ENCODE measurements at places on chromosomes 3 and 15.

DNA sequence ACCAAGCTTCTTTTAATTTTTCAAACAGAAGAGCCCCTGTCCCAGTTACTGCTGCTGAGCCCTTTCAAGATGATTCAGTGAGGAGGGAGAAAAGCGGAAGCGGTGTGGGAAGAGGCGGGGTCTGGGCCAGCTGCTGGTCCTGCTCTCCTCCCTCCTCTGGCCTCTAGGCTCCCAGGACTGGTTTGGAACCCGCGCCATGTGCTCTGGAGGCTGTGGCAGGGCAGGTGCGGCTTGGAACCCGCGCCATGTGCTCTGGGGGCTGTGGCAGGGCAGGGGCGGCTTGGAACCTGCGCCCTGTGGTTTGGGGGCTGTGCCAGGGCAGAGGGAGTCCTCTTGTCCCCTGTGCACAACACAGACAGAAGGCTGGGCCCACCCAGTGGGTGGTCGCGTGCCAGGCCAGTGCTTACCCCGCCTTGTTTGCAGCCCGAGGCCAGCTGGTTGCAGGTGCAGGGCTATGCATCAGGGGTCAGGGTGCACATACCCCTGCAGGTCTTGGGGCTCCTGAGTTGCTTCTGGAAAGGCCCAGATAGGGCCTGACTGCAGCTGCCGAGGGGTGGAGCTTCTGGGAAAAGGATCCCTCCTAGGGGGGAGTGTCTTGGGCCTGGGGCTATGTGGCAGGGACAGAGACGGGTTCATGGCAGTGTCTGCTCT, 12.2 kb downstream of the ALG1L2 start:
- ATAC-seq, result no peak

- no peak for ATAC-seq
Observed at GRCh38 chr15:77625376-77625775, 7.3 kb downstream of the LINGO1 start.

GRCh38 chr3:40843208-40843624, 318.5 kb downstream of the ZNF621 start:
- no peak for ATAC-seq

- ATAC-seq, result no peak
Observed at GRCh38 chr15:27486683-27487647, 516.0 kb downstream of the GABRG3 start.

DNA sequence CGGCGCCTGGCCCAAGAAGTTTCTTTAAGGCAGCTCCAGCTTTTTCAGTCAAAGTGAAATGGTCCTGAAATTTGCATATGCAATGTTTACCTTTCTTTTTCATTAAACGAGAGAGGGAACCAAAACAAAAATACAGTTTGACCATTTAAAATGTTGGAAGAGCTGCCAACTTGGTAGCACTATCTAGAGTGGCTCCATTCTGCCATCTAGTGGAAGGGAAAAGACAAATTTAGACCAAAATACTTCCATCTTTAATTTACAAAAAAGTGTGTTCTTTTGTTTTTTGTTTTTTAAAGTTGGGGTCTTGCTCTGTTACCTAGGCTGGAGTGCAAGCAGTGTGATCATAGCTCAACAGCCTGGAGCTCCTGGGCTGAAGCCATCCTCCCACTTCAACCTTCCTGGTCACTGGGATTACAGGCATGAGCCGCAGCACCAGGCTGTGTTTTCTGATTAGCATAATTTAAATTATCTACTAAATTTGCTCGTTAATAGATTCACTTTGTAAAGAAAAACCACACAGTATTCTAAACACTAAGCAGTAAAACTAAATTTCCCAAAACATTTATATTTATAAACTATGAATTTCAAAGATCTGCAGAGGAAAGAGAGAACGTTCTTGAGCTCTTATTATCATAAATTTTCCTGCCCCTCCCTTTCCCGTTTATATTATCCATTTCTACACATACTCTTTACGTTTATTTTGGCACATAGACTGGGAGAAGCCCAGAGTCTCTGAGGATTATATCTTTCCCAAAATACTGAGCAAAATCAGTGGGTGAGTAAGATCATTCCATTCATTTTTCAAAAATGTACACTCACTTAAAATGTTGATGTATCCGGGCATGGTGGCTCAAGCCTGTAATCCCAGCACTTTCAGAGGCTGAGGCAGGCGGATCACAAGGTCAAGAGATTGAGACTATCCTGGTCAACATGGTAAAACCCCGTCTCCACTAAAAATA, 15.4 kb upstream of the RFC4 start:
- no peak for ATAC-seq

DNA sequence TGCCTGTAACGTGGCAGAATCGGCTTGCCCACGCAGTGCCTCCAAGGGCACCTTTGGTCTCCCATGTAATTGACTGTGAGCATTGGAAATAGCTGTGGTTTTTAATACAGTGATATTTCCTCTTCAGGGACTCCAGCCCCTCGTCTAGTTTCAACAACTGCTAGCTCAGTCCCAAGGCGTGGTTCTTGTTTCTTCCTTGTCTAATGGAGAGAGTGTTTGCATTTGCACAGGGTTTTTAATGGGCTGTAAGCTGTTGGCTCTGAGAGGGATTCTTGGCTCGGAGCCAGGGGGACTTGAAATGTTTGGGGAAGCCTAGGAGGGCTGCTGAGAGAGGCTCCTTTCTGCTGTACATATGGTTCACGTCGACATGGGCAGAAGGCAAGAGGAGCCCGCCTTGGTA, 86.2 kb downstream of the THSD4 start:
- no peak for ATAC-seq

DNA sequence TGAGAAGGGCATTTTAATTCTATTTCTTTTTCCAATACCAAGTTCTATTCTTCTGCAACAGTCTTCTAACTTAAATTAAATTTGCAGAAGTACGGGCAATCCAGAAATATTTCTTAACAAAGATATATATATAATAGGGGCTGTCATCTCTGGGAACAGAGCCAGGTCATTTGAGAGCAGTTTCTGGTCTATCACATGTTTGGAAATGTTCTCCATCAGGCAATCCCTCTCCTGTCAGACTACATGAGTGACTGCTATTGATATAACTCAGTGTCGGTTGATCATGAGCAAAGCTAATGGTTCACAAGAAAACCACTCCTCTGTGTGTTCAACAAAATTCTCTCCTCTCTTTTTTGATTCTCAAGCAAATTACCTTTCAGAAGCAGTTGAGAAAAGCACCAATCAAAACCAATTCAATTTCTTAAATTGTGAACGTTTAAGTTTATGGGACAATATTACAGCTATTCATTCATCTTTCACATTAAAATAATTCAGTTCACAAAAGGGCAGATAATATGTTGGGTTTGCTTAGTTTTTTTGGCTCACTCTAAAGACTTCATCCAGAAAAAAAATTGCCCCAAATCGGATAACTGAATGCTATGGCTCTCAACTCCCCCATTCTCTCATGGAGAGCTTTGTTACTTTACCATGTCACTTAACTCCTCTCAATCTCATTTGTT, 152.9 kb upstream of the TGFBR2 start:
- ATAC-seq, result no peak

DNA sequence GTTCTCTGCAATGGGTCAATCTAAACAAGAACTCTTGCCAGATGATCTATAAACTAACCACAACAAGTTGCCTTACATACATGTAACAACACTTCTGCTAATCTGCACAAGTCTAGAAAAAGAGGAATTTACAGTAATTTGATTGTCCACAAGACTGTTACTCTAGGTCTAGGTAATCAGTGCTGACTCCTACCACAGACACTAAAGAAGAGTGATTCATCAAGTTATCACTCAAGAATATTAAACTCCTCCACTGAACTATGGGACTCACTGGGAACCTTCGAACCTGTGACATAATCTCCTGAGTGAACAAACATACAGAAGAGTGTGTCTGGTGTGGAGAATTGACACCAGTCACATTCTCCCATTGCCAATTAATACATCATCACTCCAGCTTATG, 138.3 kb downstream of the ANXA2 start:
- ATAC-seq, result no peak

DNA sequence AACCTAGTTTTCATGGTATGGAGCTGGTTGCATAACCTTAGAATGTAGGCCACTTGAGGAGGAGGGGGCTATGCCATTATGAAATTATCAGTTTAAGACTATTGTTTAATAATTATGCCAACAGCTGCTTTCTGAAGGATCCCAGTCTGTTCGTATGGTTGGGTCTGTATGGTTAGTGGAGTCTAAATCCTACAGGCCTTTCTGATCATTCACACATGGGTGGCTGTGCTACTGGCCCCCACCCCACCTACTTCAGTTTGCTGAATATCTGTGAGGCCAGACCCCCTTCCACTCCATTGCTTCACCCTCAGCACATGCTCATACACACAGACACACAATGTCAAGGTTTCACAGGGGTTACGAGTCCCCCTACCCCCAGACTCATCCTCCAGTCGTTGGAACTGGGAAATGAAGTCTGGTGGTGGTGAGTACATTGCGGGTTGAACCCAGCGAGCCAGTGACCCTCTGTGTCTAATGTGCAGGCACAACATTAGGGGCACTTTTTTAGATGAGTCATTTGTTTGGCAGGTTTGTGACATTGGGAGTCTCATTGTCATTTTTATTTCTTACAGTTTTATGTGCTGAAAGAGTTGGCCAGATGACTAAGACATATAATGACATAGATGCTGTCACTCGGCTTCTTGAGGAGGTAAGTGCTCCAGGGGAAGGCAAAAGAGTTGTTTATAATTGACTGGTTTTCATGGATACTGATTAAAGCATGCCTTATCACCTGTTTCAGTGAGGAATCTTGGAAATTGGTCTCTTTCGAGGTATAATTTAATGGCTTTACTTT, 85.3 kb downstream of the TRAK1 start:
- no peak for ATAC-seq

GRCh38 chr3:49906073-49906743, 2.5 kb upstream of the MST1R start:
- ATAC-seq, result peak; percentile 15

GRCh38 chr3:153038779-153039178, 123.2 kb upstream of the RAP2B start:
- no peak for ATAC-seq

DNA sequence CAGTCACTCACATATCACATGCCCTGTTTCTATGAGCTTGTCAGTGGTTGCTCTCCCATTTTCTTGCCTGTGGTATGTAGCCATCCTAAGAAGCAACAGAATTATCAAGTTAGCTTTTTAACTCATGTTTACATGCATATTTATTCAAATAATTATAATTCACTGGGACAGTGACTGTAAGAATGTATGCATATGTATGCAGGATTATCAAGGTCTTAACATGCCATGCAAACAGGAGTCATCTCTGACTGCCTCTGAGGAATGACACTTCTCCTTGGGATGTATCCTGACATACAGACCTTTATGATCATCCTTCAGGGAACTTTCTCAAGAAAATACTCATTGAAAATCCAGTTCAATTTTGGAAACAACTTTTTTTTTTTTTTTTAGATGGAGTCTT, 240.9 kb downstream of the CPNE4 start:
- ATAC-seq, result no peak

GRCh38 chr15:29066838-29067237, 181.1 kb downstream of the APBA2 start:
- ATAC-seq, result no peak

DNA sequence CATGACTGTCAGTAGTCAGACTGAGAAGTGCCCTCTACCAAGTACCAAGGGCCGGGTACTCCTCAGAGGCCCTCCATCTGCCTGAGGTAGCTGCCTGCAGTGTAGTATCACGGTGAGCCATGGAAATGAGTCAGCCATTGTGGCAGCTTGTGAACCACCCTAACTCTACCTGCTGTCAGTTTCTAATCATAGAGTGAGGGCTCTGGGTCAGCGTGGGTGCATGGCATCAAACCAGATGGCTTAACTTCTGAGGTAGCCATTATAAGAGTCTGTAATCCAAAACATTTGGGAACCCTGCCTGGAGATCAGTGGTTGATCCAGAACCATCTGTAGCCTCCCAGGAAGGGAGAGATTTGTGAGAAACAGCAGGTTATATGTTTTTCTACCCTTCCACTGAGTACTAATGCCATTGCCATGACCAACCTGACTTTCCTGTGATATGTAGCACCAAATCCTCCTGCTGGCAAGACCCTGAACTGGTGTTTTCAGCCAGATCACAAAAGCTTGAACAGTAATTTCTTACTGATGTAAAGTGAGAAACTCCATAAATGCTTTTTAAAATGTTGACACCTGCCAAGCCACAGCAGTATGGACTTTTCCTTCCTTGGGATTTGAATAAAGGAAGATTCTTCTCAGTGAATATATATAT, 38.9 kb downstream of the ABHD2 start:
- peak; percentile 93 for ATAC-seq

DNA sequence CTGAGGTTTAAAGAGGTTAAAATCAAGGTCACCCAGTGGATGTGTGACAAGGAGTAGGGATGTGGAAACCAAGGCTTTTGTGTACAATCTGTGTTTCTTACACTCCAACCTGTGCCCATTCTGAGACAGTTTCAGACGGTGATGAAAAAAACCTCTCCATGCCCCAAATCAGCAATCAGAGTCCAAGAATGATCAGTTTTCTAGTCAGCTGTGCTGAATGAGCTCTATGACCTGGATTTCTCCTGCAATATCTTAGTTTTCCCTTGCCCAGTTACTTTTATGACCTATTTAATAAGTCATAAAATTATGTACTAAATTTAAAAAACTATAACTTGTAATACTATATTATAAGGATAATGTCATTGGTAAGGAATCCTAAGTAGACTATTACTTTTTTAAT, 37.5 kb upstream of the CBLB start:
- ATAC-seq, result no peak

DNA sequence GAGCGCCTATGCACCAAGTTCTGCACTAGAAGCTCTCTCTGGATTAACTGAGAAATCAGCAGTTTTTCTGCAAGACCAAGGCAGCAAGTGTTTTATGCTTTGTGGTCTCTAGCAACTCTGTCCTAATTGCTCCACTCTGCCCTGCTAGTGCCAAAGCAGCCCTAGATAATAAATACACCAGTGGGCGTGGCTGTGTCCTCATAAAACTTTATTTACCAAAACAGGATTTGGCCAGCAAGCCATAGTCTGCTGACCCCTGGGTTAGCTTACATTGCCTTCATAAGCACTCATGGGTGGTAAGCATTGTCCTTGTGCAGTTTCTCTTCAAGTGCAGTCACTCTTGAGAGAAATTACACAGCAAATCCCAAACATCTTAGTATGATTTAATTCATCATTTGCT, 30.7 kb upstream of the SLC24A5 start:
- ATAC-seq, result no peak

DNA sequence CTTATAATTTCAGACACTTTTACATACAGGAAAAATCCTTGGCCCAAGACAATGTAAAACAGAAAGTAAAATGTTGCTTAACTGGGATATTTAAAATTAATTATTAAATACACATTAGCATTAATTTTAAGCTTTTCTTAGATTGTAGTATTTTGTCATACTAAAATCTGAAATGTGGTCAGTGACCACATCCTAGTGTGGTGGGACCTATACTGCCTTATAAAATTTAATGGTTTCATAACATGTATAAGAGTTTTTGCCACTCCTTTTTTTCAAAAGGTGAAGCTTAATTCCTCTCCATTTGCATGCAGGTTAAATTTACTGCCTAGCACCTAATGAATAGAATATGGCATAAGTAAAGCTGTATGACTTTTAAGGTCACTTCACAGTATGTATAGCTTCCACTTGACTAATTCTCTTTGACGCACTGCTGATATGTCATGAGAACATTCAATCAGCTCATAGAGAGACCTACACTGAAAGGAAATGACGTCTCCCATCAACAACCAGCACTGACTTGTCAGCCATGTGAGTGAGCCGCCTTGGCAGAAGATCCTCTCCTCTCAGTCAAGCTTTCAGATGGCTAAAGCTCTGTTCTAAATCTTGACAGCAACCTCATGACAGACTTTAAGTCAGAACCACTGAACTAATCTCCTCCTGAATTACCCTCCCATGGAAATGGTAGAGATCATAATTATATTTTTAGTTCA, 847.8 kb downstream of the SI start:
- ATAC-seq, result no peak

Data from activated CD4-positive, CD25-positive, alpha-beta regulatory T cell treated with anti-CD3 and anti-CD28 coated beads, Interleukin-2, amount 50 U/mL, for 24 hours (primary cell).